ENCODE measurements at places on chromosomes 16 and 17. TPM values are rescaled to one million over a fixed set of nuclear protein-coding genes. Genes with fewer than 3 reads are reported as not detected.
A peak's percentile ranks its signal among the peaks of the same experiment; 100 is the strongest.

Gene KRT25
- not detected for total RNA-seq

Gene KRT17
- total RNA-seq: not detected

Gene SPN
- total RNA-seq: 0.60 TPM

Gene KRT33A
- total RNA-seq: not detected

Gene OR1F1
- total RNA-seq: not detected

Gene KRT40
- not detected for total RNA-seq

GRCh38 chr17:69577098-69577497 lies 162.6 kb downstream of the MAP2K6 start:
- DNase-seq: no peak
- H3K4me3 ChIP-seq: no peak overlapping the region
- H3K27me3 ChIP-seq: peaks cover 5% of the 10 kb centered on the region
- H3K36me3 ChIP-seq: no peaks in the 10 kb centered on the region

- H3K4me3 ChIP-seq: no peak overlapping the region
- H3K27me3 ChIP-seq: no peaks in the 10 kb centered on the region
- no peak overlapping the region for H3K27ac ChIP-seq
- H3K4me1 ChIP-seq: no peaks in the 10 kb centered on the region
- DNase-seq: no peak
- peaks cover 37% of the 10 kb centered on the region for H3K36me3 ChIP-seq
These were observed 16.5 kb downstream of the RGS11 start for GRCh38 chr16:259226-259625.

DNA sequence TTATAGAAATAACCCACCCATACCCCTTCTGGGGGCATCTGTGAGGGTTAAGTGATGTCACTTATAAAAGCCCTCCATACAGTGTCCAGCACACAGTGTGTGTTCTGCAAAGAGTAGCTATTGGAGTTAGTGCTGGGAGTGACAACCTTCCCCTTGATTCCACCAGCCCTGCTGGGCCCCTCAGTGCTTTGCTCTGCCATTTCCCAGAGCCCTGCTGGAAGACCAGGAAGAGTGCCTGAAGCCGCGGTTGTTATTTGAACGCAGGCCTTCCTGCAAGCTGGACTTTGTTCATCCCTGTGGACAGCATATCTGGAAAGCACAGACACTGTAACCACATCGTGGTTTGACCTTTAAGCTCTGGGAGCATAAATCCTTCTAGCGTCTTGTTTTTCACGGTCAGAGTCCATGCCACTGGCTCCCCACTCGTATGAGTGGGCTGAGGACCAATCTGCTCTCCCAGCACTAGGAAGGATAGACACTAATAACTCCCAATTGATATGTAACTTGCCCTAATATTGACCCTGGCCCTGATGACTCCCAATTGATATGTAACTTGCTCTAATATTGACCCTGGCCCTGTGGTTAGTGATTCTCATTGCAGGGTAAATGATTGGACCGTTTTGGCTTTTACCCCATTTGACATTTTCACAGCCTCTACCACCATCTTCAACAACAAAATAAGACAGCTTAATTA lies 297.1 kb upstream of the MAF start:
- no peak overlapping the region for H3K4me3 ChIP-seq
- no peaks in the 10 kb centered on the region for H3K27me3 ChIP-seq
- peak; percentile 39 for DNase-seq
- H3K36me3 ChIP-seq: no peaks in the 10 kb centered on the region
- no peak overlapping the region for H3K27ac ChIP-seq

DNA sequence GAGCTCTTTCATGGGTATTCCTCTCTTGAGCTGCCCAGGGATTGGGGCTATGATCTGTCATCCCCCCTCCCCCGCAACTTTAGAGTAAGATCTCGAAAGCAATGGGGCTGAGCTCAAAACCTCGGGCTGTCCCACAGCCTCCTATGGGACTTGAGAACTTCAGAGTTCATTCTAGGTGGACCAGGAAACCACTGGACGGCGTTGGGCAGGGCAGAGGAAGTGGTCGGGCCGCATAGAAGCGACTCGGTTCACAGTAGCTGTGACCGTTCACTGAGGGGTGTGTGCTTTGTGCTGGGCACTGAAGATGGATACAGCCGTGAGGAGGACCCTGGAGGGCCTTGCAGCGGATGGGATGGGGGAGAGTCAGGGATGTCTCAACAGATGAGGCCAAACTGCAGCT lies 292.0 kb downstream of the CPPED1 start:
- no peaks in the 10 kb centered on the region for H3K36me3 ChIP-seq
- H3K27ac ChIP-seq: no peak overlapping the region
- no peaks in the 10 kb centered on the region for H3K27me3 ChIP-seq
- DNase-seq: no peak
- H3K4me3 ChIP-seq: no peak overlapping the region

DNA sequence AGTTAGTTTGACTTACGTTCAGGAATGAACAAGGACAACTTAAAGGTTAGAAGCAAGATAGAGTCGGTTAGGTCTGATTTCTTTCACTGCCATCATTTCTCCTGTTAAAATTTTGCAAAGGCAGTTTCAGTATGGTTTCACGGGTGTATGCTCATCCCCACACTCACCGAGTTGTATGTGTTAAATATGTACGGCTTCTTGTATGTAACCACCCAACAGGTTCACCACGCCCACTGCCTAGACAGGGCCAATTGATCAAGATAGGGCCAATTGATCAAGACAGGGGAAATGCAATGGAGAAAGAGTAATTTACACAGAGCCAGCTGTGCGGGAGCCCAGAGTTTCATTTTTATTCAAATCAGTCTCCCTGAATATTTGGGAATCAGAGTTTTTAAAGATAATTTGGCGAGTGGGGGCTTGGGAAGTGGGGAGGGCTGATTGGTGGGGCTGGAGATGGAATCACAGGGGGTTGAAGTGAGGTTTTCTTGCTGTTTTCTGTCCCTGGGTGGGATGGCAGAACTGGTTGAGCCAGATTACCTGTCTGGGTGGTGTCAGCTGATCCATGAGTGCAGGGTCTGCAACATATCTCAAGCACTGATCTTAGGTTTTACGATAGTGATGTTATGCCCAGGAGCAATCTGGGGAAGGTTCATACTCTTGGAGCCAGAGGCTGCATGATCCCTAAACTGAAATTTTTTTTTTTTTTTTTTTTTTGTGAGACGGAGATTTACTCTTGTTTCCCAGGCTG lies 62.4 kb upstream of the PLCG2 start:
- no peak overlapping the region for H3K4me3 ChIP-seq
- no peaks in the 10 kb centered on the region for H3K36me3 ChIP-seq
- no peak for DNase-seq
- peaks cover 4% of the 10 kb centered on the region for H3K4me1 ChIP-seq
- H3K27ac ChIP-seq: no peak overlapping the region

DNA sequence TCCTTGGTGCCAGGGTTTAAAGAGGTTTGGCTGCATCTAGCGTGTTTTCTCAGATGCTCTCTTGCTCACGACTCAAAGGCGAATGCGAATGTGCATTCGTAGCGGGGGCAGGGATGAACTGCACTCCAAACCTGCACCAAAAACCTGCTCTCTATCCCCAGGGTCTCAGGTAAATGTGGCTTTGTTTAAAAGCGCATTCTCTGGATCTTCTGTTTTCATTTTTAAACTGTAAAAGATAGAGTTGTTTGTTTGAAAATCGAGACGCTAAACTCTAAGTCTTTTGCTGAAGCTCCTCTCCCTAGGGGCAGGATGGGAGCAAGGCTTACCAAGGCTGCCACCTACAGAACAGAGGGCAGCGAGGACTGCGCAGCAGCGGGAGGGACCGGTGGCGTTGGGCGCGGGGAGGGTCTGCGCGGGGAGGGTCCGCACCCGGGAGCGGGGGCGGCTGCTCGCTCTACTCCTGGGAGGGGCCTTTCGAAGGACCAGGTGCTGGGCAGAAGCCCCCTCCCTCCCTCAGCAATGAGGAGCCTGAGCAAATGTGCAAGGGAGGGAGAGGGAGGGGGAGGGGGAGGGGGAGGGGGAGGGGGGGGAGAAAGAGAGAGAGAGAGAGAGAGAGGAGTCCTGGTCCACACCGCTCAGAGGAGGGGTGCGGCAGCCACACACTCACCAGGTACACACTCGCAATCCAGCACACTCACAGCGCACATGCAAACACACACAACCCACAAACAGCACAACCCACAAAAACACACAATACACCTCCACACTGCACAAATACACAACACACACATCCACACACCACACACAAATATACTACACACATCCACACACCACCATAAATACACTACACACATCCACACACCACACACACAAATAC lies 142.8 kb downstream of the GRIN2A start:
- no peak overlapping the region for H3K27ac ChIP-seq
- H3K4me3 ChIP-seq: peak overlapping the region; percentile 28
- no peaks in the 10 kb centered on the region for H3K27me3 ChIP-seq
- no peaks in the 10 kb centered on the region for H3K36me3 ChIP-seq
- peak; percentile 66 for DNase-seq

DNA sequence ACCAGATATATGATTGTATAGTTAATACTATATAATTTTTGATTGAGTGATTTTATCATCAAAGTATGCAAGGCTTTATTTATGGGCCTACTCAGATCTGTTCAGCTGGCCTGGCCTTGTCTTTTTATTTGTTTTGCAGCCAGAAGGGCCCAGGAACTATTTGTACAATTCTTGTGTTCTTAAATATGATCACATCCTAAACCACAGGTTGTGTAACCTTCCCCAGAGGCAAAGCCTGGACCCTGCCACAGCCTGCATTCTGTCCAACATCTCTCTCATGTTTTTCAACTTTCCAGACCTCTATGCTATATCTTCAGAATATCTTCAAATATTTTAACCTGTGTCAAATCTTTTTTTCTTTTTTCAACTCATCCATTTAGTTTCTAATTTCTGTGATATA lies 410.4 kb upstream of the MON1B start:
- H3K4me3 ChIP-seq: no peak overlapping the region

GRCh38 chr16:89325861-89326471 lies 108.5 kb downstream of the ZNF778 start:
- no peaks in the 10 kb centered on the region for H3K27me3 ChIP-seq
- peaks cover 55% of the 10 kb centered on the region for H3K4me1 ChIP-seq
- H3K27ac ChIP-seq: peak overlapping the region; percentile 95
- DNase-seq: peak; percentile 83
- H3K36me3 ChIP-seq: no peaks in the 10 kb centered on the region
- H3K4me3 ChIP-seq: no peak overlapping the region

DNA sequence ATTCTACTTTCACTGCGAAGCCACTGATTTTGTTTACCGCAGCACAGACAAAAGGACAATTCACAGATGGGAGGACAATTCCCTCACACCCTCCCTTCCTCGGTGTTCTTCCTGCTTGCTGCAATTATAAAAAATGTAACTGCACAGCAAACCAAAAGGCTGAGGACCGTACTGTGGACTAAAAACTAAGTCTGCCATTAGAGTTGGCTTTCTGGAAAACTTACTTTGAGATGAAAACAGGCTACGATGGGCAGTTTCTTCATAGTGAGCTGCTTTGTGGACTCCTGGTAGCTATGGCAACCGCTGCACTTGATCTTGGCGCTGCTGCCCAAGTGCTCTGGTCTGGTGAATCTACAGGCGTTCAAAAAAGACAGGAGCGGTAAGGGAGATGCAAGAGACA lies 35.2 kb downstream of the USP22 start:
- H3K27ac ChIP-seq: peak overlapping the region; percentile 24
- no peaks in the 10 kb centered on the region for H3K4me1 ChIP-seq
- no peaks in the 10 kb centered on the region for H3K27me3 ChIP-seq
- no peak overlapping the region for H3K4me3 ChIP-seq

GRCh38 chr17:35660902-35661301 lies 70.5 kb upstream of the RASL10B start:
- peaks cover 11% of the 10 kb centered on the region for H3K36me3 ChIP-seq
- peaks cover 11% of the 10 kb centered on the region for H3K4me1 ChIP-seq
- no peak for DNase-seq
- no peak overlapping the region for H3K4me3 ChIP-seq
- H3K27me3 ChIP-seq: no peaks in the 10 kb centered on the region
- peak overlapping the region; percentile 66 for H3K27ac ChIP-seq

DNA sequence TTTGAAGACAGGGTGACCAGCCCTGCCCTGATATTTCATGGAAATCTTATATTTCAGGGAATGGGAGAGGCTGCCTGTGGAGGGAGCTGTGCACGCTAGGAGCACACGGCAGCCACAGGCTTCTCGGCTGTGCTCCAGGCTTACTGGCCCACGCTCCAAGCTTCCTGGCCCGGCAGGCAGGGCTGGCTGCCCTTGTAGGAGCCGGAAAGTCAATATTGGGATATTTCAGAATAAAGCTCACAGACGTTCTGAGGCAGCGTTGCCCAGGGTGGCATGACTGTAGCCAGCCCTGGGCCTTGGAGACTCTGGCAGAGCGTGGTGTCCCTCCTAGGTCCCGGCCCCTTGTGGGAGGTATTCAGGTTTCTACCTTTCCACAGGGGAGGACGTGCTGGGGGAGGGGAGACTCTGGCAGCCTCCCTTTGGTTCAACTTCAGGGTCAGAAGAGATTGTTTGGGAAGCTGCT lies 95.6 kb downstream of the NPIPB11 start:
- H3K27ac ChIP-seq: no peak overlapping the region
- no peak for DNase-seq

DNA sequence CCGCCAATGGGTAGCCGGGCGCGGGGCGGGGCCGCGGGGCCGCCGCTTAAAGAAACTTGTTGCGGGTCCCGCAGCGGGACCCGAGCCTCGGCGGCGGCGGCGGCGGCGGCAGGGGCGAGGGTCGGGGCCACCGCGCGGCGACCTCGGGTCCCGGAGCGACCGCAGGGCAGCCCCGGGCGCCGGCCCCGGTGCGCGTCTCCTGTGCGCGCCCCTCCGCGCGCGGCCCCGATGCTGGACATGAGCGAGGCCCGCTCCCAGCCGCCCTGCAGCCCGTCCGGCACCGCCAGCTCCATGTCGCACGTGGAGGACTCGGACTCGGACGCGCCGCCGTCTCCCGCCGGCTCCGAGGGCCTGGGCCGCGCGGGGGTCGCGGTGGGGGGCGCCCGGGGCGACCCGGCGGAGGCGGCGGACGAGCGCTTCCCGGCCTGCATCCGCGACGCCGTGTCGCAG lies at the start of gene SOX8:
Gene SOX8 (plus strand): TSS at position 76 of the 450 bp plus-strand sequence. CDS start 153 bp downstream, at position 229.
- peak within 1 kb of the TSS; percentile 46 for H3K4me3 ChIP-seq
- no peaks in the 10 kb centered on the region for H3K36me3 ChIP-seq
- H3K27me3 ChIP-seq: peaks cover 41% of the 10 kb centered on the region
- no peak within 1 kb of the TSS for H3K27ac ChIP-seq
- DNase-seq: no peak

All from cardiac muscle cell (in vitro differentiated cells and primary cell).